Stimulated activated CD4-positive, alpha-beta T cell treated with anti-CD3 and anti-CD28 coated beads, Interleukin-1b, Interleukin-23, amount 100 ng/mL, for 4 hours (primary cell): ENCODE measurements at places on chromosomes 5 and 9.

GRCh38 chr9:93676310-93677047, 100.1 kb downstream of the PHF2 start:
- no peak for DNase-seq

- DNase-seq, result no peak
Measured at GRCh38 chr5:90055831-90056328, 353.7 kb downstream of the CETN3 start.

DNA sequence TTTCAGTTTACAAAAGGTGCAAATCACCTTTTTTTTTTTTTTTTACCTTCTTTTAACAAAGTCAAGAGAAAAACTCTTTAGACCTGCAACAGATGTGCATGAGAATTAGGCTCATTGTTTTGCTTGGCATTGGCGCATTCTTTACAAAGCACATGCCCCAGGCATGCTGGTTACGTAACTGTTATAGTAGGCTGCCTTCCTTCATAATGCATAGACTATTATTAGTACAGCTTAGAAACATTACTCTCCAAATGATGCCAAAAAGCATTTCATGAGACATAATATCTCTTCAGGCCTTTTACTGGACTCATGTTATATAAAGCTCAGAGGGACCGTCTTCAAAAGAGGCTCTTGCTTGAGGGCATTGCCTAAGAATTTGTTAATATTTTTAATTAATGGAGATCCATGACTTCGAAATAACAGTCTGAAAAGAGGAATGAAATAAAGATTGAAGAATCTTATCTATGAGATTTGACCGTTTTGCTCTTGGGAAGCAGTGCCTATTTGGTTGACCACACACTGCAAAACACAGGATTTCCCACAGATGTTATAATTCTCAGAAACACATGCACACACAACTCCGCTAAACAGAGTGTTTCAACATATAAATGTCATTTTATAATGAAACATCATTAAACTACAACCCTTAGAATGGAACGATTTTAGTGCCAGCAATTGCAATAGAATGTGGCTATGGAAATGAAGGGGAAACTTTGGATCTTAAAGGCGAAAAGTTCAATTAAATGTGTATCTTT, 478.7 kb downstream of the PRR16 start:
- no peak for DNase-seq

DNA sequence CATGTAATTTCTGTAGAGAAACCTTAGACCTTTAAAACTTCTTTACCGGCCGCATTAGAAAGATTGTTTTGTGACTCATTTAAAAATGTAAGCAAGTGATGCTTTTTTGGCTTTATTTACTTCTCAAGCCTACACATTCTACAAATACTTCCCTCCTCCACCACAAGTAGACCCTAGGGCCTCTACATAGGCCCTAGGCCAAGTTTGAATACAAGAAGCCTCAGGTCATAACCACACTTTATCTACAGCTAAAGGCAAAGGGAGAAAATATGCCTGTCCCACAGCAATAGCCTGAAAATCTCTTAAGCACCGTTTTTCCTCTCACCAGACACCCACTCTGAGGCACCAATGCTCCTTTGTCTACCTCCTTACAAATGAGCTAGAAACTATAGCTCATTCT, 53.9 kb downstream of the CSNK1A1 start:
- no peak for DNase-seq

GRCh38 chr9:24698881-24699518, 153.3 kb upstream of the IZUMO3 start:
- DNase-seq, result no peak

- DNase-seq, result no peak
Measured at GRCh38 chr5:171898386-171898785, 108.1 kb downstream of the FBXW11 start.

GRCh38 chr5:33180900-33181299, 259.9 kb upstream of the TARS1 start:
- no peak for DNase-seq

GRCh38 chr9:4324513-4324912, 24.6 kb upstream of the GLIS3 start:
- DNase-seq, result no peak

DNA sequence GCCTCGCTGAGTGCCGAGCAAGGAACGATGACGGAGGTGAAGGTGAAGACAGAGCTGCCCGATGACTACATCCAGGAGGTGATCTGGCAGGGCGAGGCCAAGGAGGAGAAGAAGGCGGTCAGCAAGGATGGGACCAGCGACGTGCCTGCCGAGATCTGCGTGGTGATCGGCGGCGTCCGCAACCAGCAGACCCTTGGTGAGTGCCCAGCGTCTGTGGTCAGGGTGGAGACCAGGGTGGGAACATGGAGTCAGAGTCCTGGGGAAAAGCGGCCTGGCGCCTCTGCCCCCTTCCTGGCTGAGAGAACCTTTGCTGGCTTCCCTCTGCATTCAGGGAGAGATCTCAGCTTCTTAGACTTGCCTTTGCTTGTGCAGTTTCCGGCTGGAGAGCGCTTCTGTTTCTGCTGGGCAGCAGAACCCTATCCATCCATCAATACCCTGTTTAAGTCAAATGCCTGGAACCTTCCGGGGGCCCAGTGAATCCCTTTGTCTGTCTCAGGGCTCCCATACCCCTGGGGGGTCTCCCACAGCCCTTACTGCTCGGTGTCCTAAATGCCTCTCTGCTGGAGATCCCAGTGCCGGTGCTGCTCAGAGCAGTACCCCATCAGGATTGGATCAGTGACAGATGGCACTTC, 89.6 kb downstream of the AMBP start:
- no peak for DNase-seq

- no peak for DNase-seq
Measured at GRCh38 chr9:1837453-1838084, 177.6 kb upstream of the SMARCA2 start.

DNA sequence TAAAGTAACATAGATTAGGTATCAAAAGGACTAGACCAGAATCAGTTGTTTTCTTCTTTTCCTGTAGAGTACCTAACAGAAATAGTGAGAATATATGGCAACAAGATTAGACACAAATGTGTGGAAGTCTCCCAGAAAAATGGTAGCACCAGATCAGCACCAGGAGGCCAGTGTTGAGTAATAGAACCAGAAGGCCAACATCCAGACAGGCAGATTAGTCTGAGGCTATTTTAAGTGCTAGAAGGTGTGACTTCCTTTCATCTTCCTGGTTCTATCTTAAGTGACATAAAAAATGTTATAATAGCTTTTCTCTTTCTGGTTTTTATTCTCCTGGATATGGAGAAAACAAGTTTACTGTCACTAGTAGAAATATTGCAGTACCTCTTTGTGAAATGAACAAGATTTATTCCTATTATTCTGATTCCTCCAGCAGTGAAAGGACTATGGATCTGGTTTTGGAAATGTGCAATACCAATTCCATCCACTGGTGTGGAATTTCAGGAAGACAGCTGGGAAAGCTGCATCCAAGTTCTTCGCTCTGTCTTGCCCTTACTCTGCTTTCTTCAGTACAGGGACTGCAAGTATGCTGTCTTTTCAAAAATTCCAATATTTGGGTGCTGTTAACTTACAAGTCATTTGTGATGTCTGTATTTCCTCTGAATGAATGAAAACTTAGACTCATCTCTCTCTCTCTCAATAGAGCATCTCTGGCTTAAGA, 39.1 kb downstream of the SHLD3 start:
- no peak for DNase-seq

DNA sequence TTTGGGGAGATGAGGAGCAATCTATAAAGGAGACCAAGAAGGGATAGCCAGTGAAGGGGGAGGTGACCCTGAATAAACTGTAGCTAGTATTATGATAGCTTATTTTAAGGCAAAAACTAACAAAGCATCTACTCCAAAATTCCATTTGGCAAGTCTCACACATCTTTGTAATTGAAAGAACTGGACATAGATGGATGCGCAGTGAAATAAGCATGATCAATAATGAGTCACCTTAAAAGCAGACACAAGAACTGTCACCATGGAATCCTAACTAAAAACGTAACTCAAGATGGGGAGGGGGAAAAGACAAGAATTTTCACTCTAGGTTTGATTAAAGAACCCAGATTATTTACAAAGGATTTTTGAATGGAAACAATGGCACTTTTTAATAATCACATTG, 164.5 kb downstream of the MED27 start:
- no peak for DNase-seq

- DNase-seq, result peak; percentile 84
Measured at GRCh38 chr9:132669698-132670456, at the start of gene DDX31. DDX31 (minus strand) TSS chr9:132669983; CDS start chr9:132669934, 49 bp downstream.

DNA sequence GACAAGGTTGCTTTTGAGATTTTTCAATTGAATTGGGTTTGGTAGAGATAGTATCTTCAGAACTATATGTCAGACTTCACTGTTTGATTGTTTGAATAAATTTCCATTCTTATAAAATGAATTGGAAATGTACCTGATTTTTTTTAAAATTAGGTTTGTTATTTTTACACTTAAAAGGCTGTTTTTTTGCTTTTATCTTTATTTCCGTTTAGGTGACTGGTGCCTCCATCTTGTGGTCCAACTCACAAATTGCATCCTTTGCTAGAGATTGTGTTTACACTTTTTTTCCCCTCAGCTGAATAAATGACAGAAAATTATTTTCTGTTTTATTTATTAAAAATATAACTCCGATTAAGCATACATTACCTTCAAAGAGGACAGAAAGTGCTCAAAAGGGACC, 15.6 kb downstream of the NDUFAF2 start:
- DNase-seq, result no peak

- no peak for DNase-seq
Measured at GRCh38 chr5:143131972-143132371, 271.5 kb downstream of the NR3C1 start.

DNA sequence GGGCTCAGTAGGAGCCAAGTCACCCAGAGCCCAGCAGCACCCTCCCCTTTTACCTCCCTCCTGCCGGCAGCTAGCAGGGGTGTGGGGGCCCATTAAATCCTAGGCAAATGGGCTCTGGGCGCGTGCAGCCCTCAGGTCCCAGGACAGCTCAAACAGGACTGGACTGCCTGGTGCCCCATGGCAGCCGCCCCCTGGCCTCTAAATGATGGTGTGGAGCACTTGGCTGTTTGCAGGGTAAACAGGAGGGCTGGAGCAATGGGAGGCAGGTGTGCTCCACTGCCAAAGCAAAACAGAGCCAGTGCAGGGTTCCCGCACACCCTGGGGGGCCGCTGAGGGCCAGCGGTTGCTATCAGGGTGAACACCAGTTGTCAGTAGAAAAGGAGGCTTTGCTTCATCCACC, 55.9 kb upstream of the C5orf58 start:
- DNase-seq, result no peak

GRCh38 chr9:134945509-134946275, 28.0 kb upstream of the FCN1 start:
- no peak for DNase-seq

DNA sequence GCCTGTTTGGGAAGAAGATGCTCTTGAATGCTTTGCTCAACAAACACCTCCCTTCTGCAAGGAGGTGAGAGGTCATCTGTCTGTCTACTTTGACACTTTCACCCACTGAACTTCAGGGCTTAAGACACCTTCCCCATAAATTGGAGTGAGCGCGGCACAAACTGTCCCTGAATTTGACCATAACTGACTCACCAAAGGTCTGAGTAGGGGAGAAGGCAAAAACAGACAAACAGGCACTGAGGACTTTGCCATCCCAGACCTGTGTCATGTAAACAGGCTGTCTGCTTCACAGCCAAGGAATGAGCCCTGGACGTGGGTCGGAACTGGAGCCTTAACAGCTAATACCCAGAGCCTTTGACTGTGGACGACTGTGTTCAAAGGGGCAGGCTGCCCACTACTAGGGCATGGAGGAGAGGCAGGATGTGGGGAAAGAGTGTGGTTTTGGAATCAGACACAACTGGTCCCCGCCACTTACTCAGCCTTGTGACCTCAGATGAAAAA, 320.9 kb upstream of the KLF4 start:
- no peak for DNase-seq

DNA sequence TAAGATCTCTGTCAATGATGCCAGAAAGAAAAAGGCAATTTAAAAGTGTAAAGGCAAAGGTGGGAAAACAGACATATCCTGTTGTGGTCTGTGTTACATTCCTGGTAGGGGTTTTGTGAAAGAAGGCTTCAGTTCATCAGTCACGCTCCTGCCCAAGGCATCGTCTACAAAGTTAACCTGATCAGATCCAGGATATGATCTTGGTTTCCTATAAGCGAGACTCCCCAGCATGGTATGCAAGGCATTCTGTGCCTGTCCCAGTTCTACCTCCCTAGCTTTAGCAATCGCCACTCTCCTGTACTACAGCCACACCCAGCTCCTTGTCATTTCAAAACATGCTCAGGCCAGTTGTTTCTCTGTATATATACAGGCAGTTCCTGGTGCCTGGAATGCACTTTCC, 58.0 kb upstream of the PTPN3 start:
- DNase-seq, result no peak

DNA sequence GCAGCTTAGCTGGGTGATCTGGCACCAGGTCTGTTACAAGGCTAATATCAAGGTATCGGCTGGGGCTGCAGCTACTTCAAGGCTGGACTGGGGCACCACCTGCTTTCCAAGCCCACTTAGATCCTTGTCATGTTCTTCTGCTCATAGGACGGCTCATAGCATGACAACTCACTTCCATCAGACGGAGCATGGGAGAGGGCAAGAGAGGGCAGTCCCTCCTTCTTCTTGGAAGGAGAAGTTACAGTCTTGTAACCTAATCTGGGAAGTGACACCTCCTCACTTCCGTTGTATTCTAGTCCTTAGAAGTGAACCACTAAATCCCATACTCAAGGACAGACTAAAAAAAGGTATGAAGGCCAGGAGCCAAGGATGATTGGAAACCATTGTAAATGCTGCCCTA, 258.2 kb downstream of the MAST4 start:
- no peak for DNase-seq

DNA sequence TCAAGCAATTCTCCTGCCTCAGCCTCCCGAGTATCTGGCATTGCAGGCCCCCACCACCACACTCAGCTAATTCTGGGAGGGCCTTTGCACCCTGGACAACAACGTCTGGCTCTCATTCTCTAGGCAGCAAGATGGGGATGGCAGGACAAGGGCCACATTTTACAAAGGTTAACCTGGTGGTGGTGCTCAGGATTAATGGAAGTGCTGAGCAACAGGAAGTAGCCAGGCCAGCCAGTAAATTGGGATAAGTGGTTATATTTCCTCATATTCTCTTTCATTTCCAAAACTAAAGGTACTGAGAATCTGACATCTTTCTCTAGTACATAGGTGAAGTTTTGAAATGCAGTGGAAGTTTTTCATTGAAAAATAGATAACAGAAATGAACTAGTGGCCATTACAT, 24.7 kb upstream of the ASPN start:
- no peak for DNase-seq

- DNase-seq, result no peak
Measured at GRCh38 chr9:112868461-112868860, 22.2 kb downstream of the SLC46A2 start.

- no peak for DNase-seq
Measured at GRCh38 chr5:173010021-173010420, 26.4 kb downstream of the ATP6V0E1 start.

GRCh38 chr9:118686959-118687358, 682.3 kb downstream of the BRINP1 start:
- DNase-seq, result no peak
